Frontal cortex (tissue), 4 donors: ENCODE measurements at places on chromosomes 4 and X.

GRCh38 chr4:5709207-5709575, 832 bp upstream of the EVC2 start:
- no peak for DNase-seq

GRCh38 chrX:140123446-140123845, 158.1 kb upstream of the CXorf66 start:
- no peak for DNase-seq

GRCh38 chr4:87087015-87087414, 133.4 kb downstream of the KLHL8 start:
- no peak for DNase-seq

GRCh38 chr4:24475756-24476155, 108.6 kb downstream of the DHX15 start:
- DNase-seq: no peak
